ENCODE measurements at places on chromosomes 12 and 14.
A peak's percentile ranks its signal among the peaks of the same experiment; 100 is the strongest.

DNA sequence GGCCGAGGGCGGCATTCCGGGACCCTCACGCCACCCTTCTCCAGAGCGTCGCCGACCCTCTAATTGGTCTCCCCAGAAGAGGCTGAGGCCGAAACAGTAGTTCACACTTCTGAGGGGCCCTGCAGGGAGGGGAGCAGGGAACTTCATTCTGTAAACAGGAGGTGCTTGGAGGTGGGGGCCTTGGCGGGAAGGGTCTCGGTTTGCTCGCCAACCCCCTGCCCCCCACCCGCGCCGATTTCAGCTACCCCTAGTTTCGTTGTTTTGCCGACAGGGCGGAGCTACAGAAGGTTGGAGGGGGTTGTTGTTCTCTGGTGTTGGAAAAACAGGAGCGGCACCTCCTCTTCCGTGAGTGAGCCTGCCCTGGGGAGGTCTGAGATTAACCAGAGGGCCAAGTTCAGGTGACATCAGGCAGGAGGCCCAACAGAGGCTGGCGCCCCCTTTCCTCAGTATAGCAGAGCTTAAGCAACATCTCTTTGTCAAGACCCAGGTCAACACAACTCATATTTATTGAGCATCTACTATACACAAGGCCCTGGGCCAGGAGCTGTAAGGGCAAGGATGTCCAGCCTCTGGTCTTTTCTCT, 682 bp downstream of the ERBB3 start:
- no peak for DNase-seq

DNA sequence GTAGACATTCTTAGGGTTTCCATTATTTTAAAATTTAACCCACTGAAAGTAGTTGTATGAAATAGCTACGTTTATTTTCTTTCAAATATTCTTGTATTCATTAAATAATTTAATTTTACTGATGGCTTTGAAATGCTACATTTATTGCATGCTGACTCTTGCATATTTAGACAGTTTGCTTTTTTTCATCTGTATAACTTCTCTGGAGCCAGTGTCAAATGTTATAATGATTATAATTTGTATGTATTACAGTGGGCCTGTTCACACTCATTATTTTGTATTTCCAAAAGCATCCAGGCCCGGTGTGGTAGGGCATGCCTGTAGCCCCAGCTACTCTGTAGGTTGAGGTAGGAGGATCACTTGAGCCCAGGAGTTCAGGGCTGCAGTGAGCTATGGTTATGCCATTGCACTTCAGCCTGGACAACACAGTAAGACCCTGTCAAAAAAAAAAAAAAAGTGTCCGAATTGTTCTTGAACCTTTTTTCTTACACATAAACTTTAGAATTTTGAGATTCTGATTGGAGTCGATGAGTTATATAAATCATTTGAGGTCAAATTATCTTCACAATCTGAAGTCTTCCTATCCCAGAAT, 905 bp downstream of the ZNF84 start:
- DNase-seq, result no peak

DNA sequence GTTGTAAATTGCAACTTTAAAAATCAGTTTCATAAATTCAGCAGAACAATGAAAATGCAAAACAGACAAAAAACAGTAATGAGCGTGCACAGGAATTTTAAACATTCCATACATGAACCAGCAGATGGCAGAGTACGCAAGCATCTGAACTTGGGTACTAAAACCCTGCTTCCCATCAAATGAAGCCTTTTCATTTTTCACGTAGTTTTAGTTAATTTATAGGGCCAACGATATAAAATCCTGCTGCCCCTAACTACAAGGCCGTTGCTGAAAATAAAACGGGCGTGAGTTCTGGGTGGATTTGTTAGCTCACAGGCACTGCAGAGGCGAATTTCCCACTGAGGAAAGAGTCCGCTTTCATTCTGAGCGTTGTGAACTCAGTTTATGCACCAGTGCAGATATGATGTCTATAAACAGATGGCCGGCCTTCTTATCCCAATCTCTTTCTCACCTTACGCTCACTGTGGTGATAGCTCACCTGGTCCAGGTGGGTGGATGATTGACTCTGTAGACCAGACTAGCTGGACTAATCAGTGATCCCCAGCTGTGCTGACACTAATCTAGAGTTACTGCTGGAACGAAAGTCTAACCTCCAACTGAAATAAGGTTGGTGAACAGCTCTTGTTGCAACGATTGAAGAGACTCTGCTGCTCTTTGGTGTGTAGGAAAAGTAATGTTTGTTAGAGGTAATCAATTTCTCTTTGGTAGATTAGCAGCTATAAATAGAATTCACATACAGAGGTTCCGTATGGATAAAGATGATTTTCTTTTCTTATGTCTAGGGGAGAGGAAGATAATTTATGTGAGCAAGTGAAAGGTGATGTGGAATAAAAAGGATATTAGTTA, 89.2 kb downstream of the PDZRN4 start:
- DNase-seq, result no peak

- DNase-seq, result no peak
These were observed 771.2 kb downstream of the FSCB start for GRCh38 chr14:43735932-43736331.

- no peak for DNase-seq
These were observed 4.0 kb downstream of the TBX3 start for GRCh38 chr12:114679942-114680341.

GRCh38 chr12:65443038-65443437, 164.6 kb downstream of the MSRB3 start:
- DNase-seq, result no peak

DNA sequence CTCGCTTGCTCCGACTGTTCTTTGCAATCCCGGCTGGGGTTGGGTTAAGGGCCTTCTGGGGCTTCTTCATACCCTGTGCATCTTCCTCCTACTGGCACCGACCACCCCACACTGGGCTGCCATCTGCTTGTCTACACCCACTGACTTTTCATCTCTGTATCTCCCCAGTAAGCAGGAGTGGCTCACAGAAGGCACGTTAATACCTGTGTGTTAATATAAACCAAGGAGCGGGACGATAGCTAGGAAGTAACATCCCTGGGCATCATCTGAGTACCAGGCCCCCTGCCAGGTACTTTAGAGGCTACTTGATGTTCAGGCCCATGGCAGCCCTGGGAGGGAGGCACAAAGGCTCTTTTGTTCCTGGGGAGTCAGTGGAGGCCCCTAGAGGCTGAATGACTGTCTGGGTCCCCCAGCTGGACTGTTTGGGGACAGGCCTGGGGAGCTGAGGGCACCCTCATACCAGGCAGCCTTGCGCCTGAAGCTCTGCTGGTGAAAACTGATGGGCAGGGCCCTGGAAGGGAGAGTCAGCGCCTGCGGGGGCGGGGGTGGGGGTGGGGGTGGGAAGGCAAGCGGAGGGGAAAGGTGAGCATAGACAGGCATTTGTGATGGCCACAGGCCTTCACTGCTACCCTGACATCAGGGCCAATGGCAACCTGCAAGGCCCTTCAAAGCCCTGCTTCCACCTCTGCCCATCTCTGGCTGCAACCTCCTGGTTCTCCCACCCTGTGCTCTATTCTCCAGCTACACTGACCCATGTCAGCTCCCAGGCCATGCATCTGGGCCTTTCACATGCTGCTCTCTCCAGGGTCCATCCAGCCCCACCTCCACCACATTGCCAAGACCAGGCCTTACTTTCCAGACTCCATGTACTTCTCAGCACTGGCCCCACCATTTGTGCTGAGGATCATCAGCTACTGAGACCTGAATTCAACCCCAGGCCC, 34.2 kb upstream of the DEGS2 start:
- peak; percentile 40 for DNase-seq

GRCh38 chr12:48997719-48998496, 1.3 kb downstream of the DDN start:
- DNase-seq, result peak; percentile 58

DNA sequence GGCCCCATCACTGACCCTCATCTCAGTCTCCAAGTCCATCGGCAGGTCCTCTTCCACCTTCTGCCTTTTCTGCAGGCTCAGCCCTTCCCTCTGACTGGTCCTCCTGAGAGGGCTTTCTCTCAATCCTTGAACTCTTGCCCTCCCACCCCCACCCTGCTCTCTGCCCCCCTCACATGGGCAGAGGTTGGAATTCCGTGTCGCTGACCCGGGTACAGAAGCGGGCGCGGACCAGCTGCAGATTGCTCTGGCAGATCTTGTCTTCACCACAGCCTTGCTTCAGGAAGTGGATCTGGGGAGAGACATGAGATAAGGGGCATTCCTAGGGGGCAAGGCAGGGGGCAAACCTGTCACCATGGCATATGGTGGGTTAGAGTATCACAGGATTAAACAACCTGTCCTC, 12.4 kb downstream of the ITGA7 start:
- DNase-seq, result no peak
